Ascending aorta (tissue), 2 donors: ENCODE measurements at places on chromosomes 2 and 18. TPM values are rescaled to one million over a fixed set of nuclear protein-coding genes. Genes with fewer than 3 reads are reported as not detected.
A peak's percentile ranks its signal among the peaks of the same experiment; 100 is the strongest.

The CD226 gene
- 3.3 TPM for total RNA-seq

- no peak for DNase-seq
Observed at GRCh38 chr2:188378371-188378950, 86.8 kb downstream of the GULP1 start.

- no peak for DNase-seq
Observed at GRCh38 chr2:239441261-239442078, 40.6 kb upstream of the HDAC4 start.

DNA sequence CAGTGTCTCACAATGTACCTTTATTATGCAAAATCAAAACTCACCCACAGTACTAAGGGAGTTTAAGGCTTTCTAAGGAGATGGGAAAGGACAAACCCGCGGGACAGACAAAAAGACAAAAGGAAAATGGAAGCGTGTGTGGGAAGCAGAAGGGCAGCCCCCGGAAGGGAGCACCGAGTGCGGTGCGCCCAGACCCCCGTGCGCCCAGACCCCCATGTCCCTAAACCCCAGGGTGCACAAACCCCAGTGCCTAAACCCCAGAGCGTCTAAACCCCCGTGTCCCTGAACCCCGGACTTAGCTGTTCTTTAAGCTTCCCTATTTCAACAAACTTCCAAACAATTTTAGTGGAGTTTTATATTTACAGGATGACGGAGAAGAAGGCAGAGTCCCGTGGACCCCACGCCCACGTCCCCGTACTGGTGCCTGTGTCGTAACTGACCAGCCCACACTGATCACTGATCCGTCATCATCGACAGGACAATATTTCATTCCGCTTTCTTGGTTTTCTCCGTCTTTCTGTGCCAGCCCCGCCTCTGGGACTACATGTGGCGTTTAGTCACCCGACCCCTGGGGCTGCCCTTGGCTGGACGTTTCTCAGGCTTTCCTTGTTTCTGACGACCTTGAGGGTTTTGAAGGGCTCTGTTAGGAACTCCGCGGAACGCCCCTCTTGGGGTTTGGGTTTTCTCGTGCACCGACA lies 76.9 kb downstream of the RTP5 start:
- no peak for DNase-seq

DNA sequence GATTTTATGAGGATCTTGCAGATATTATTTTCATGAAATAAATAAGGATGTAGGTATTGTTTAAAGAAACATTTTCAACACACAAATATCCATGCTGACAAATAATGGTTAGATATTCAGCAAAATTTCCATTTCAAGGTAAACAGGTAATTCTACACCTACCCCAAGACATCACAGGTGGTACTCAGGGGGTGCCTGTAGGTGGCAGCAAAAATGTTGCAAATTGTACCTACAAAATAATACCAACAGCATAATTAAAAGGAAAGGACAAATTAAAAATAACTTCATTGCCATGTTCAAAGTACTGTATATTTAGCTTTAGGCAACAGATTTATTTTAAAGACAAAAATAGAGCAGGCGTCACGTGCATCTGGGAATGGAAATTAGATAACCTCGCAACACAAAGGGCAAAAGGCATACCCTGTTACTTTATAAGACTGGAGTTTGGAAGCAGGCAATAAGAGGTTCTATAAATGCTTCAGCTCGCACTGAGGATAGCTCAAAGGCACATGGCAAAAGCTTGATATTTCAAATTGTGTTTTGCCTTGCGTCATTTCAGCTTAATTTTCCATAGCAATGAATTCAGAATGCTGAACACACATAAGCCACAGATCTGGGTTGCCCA lies 630.5 kb downstream of the TDRD15 start:
- no peak for DNase-seq

- peak; percentile 65 for DNase-seq
Observed at GRCh38 chr2:74919827-74920226, 38.6 kb upstream of the POLE4 start.

The CD8B2 gene
- total RNA-seq = not detected

- DNase-seq = no peak
Observed at GRCh38 chr2:181311837-181312236, 145.3 kb upstream of the ITGA4 start.

GRCh38 chr2:112671801-112672200 lies 26.1 kb downstream of the SLC20A1 start:
- no peak for DNase-seq

- DNase-seq = no peak
Observed at GRCh38 chr2:101219246-101219645, 33.4 kb upstream of the CNOT11 start.

DNA sequence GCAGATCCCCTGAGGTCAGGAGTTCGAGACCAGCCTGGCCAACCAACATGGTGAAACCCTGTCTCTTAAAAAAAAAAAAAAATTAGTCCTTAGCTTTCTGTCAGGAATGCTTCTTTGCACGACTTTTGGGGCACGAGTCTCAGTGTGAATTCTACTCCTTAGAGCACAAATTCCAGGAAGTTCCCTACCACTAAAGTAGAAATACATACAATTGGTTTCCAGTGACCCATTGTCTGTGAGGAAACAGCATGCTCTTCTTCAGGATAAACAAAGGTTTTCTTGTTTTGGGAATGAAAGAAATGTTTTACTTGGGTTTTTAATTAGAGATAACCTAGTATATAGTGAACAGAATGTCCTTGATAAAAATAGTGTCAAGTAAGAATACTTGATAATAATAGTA lies 23.7 kb downstream of the PSMA8 start:
- DNase-seq = no peak

The CAPN13 gene
- total RNA-seq = not detected

- no peak for DNase-seq
Observed at GRCh38 chr2:71583876-71584275, 130.5 kb downstream of the DYSF start.

- peak; percentile 61 for DNase-seq
Observed at GRCh38 chr2:237697586-237698357, 70.4 kb downstream of the LRRFIP1 start.

The PLEKHH2 gene
- total RNA-seq = 15.0 TPM

The IL1A gene
- total RNA-seq = not detected

DNA sequence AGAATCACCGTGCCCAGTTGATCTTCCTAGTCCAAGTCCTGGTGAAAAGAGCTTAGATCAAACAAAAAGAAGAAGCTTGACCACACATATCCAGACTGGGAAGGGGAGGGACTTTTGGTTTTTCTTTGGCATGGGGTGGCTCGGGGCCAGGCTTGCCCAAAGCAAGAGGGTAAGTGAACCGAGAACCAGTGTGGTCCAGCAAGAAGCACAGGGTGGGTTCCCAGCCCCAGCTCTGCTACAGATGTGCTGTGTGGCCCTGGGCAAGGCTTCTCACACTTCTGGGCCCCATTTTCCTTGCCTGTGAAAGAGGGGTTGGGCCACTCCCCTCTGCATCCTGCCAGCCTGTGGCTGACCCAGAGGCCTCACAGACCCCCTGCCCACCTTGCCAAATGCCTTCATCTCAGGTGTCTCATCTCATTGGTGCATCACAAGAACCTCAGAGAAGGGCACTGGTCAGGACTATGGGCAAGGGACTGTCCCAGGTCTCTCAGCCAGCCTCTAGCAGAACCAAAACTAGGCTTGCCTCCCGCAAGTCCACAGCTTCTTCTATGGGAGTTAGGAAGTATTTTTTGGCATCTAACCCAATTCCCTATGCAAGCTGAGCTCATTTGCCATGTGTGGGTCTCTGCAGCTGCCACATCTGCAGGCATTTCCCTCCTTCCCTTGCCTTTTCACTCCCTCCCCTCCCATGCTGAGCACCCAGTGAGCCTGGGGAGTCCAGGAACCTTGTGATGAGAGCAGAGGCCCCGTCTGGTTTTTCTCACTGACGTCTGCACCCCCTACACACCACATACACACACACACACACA lies 6.9 kb downstream of the ATP6V1B1 start:
- no peak for DNase-seq

DNA sequence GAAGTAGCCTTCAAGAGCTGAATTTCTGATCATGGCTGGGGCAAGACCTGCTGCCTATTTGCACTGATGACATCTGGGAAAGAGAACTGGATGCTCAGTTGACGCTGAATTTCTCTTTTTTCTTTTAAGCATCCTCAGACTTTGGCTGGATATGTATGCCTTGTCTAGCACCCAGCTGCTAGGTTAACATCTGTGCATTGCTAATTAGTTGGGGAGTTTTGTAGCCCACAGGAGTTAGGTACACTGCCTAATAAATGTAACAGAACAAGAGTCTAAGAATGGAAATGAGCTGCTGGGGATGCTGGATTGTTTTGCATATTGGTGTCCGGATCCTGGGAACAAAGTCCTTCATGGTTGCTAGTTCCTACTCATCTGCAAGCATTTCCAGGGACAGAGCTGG lies 40.9 kb upstream of the STPG4 start:
- no peak for DNase-seq

GRCh38 chr2:39492716-39493115 lies 55.6 kb upstream of the MAP4K3 start:
- no peak for DNase-seq

GRCh38 chr18:51150113-51150700 lies 47.3 kb downstream of the MEX3C start:
- DNase-seq = no peak

The PTGR3 gene
- total RNA-seq = 10.1 TPM

DNA sequence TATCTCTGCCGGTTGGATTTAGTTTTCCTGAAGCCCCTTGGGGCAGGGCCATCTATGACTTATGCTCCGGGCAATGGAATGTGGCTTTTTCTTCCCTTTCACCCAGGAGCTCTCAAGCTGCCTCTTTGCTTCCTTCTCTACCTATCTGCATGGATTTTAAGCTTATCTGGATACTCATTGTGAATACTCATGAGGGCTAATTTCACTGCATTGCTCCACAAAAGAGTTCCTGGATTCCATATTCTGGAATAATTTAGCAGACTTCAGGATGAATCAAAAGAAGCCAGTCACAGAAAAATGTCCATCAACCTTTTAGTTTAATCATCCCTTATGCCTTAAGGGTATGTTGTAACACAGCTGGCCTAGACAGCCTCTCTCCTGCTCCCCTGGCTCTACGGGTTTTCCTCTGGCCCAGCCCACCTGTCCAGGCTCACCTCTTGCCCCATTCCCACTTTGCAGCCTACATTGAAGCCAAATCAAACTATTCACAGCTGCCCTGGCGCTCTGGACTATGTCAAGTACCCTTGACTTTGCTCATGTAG lies 122.8 kb upstream of the RMDN2 start:
- no peak for DNase-seq

The LINC00305 gene
- total RNA-seq = not detected

GRCh38 chr2:149828520-149829210 lies 241.1 kb upstream of the MMADHC start:
- DNase-seq = no peak

The RUFY4 gene
- not detected for total RNA-seq

GRCh38 chr2:64992990-64993389 lies 3.8 kb downstream of the SLC1A4 start:
- no peak for DNase-seq

DNA sequence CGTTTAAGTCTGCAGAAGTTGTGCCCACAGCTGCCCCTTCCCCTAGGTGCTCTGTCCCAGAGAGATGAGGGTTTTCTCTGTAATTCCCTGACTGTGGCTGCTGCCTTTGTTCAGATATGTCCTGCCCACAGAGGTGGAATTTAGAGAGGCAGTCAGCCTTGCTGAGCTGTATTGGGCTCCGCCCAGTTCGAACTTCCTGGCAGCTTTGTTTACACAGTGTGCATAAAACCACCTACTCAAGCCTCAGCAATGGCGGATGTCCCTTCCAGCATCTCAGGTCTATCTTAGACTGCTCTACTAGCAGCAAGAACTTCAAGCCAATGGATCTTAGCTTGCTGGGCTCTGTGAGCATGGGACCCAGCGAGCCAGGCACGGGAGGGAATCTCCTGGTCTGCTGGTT lies 48.1 kb downstream of the LHCGR start:
- no peak for DNase-seq
